Fibroblast of skin of right biceps (primary cell): ENCODE measurements at places on chromosomes 7 and 10.

- DNase-seq, result no peak
Measured at GRCh38 chr7:17934094-17934493, 6.2 kb downstream of the SNX13 start.

GRCh38 chr7:159145490-159145855 is 806 bp upstream of the VIPR2 start:
- no peak for DNase-seq

DNA sequence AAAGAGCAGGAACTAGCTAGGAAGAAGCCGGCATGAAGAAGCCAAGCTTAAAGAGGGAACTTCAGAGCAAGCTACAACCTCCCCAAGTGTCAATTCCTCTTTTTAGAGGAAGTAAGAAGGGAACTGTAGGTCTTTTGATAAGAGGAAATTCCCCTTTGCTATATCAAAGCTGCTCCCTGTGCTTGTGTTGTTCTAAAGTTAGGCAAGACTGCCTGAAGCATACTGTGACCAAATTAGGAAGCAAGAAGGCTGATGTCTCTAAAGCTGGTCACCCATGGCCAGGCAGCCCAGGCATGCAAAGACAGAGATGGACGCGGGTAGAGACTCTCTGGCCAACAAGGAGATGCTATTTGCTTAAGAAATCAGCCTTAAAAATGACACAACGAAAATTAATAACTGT is 87.9 kb downstream of the RNF216 start:
- peak; percentile 80 for DNase-seq

DNA sequence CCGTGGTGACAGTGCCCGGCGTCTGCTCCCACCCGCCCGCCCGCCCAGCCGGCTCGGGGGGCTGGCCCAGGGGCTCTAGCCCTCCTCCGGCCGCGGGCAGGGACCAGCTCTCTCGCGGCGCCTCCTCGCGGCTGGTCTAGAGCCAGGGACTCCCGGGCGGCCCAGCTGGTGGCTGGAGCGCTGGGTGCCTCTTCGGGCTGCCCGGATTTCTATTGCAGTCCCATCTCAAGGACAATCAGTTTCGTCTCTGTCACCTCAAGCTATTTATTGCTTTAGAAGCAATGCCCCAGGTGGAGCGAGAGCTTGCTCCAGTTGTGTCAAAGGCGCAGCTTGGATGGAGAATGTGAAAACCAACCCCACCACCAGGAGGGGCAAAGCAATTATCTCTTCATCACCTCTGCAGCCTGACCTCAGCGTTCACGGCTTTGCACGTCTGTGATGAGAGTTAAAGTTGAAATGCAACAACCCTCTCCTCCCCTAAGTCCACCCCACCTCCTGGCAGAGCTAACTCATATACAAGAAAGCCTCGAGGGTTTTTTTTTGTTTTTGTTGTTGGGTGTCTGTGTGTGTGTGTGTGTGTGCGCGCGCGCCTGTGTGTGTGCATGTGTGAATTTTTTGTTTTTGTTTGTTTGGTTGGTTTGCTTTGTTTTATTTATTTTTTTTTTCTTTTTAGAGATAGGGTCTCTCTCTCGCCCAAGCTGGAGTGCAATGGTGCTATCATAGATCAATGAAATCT is at the start of gene ITGA8:
TSS of gene ITGA8 (minus strand) at position 24 of the 736 bp plus-strand sequence. CDS start 151 bp downstream, outside the sequence.
- peak; percentile 52 for DNase-seq

- DNase-seq, result no peak
Measured at GRCh38 chr10:85787393-85787792, 579.2 kb downstream of the GRID1 start.

DNA sequence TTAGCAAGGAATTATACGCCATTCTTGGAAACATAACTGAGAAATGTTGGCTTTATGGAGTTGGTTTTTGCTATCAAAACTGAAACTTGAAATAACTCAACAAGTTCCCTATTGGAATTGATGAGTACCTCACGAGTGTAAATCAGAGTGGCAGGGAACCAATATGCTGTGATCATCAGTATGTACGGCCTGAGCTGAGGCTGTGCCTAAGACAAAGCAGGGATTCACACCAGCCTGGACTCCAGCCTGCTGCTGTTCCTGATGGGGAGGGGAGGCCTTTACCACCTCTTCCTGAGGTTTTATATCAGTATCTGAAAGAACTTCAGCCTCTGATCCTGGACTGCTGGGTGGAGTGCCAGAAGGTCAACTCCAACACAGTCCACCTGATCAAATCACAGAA is 52.7 kb downstream of the CRTAC1 start:
- DNase-seq, result no peak

- peak; percentile 22 for DNase-seq
Measured at GRCh38 chr7:117946151-117946633, 73.0 kb upstream of the CTTNBP2 start.

DNA sequence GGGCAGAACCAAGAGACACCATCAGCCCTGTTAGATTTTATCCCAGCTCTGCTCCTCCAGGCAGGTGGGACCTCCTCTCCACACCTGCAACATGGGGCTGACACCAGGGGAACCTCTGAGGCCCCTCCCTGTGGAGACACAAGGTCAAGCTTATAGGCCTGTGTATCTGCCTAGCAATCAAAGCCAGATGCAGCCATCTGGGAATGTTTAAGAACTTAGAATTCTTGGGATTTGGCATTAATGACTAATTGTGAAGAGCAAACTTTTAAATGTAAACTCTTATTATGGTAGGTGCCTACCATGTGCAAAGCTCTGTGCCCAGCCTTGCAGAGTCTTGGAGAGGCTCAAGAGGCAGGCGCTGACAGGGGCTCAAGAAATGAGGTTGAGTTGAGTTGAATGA is 52.1 kb downstream of the TBATA start:
- DNase-seq, result peak; percentile 27

- DNase-seq, result peak; percentile 22
Measured at GRCh38 chr10:44382131-44382858, 2.6 kb downstream of the CXCL12 start.

GRCh38 chr10:48512861-48513260 is 92.0 kb downstream of the ARHGAP22 start:
- no peak for DNase-seq

- no peak for DNase-seq
Measured at GRCh38 chr10:11746883-11747539, 4.8 kb downstream of the ECHDC3 start.

GRCh38 chr7:47514818-47515217 is 67.1 kb downstream of the TNS3 start:
- DNase-seq, result no peak

GRCh38 chr10:71297343-71297742 is 21.7 kb upstream of the SLC29A3 start:
- no peak for DNase-seq

GRCh38 chr7:34091321-34091917 is 186.1 kb downstream of the BMPER start:
- DNase-seq, result peak; percentile 62

DNA sequence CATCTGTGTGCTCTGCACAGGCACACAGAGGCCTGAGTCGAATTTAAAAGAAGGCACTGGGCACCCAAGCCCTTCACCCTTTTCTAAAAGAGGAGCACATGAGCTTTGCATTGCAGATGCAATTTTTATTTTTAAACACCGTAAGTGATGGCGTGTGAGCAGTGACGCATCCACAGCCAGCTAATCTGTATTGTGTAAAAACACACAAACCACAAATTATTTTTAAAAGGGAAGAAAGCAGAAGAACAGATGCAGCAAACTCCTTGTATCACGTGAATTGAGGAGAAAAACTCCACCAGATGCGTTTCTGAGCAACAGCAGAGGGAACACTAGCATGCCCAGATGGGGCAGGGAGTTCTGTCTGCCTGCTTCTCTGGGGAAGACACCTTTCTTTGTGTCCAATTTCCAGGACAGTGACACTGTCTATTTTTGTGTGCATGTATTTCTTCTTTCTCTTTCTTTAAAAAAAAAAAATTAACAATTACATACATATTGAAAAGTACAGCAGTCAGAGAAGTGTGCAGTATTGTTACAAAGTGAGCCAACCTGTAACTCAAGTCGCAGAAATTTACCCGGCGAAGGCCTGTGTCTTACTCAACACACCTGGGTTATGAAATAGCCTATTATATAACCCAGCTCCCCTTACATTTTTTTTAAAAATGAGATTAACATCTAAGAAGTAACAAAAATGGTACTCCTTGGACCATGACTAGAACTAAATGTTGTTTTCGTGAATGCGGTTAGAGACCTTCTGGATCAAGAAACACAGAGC is 39.2 kb downstream of the EEPD1 start:
- DNase-seq, result peak; percentile 87

DNA sequence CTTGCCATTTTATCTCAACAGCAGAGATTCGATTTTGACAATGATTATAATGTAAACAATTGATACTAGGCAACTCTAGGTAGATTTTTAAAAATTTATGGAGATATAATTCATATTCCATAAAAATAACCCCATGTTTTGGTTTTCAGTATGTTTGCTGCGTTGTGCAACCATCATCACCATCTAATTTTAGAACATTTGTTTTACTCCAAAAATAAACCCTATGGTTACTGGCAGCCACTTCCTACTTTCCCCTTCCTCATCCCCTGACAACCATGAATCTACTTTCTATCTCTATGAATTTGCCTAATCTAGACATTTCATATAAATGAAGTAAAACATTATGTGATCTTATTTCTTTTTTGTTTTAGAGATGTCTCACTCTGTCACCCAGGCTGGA is 401.9 kb downstream of the THSD7A start:
- no peak for DNase-seq

- DNase-seq, result no peak
Measured at GRCh38 chr7:95840953-95841950, 68.9 kb downstream of the DYNC1I1 start.

- DNase-seq, result no peak
Measured at GRCh38 chr7:69786730-69787395, 188.6 kb downstream of the AUTS2 start.

GRCh38 chr7:113131367-113131766 is 13.0 kb upstream of the SMIM30 start:
- DNase-seq, result no peak

DNA sequence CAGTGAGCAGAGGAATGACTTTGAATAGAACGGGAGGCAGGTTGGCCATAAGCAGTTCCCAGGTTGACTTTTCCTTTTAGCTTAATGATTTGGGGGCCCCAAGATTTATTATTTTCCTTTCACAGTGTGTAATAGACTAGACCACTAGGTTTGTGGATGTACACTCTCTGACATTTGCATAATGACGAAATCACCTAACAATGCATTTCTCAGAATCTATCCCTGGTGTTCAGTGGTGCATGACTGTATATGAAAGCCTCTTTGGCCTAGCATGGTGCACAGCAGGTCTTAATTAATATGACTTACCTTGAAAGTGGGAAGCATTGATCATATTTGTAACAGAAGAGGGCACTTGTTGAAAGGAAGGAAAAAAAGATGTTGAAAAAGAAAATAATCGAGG is 761.9 kb downstream of the TYW1 start:
- DNase-seq, result peak; percentile 16

DNA sequence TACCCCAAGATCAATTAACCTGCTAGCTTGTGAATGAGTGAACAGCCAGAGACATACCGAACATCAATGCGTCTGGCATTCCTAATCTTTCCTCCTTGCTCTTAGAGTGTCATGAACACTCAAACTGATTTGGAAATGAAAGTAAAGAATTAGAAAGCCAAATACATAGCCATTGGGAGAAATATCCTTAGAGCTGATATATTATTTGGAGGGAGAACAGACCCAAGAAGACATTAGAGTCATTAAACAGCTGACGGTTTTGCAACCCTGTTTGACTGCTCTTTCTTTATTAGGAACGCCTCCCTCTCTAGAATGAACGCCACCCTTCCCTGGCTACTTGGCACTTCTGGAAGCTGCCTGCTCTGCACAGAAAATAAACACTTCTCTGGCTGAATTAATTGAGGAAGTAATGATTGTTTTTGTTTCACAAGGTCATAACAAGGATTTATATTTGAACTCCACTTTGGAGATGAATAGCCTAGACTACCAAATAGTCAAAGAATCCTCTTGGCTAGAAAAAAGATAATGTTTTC is 42.8 kb downstream of the CTTNBP2 start:
- no peak for DNase-seq

GRCh38 chr7:73832806-73833205 is 2.0 kb downstream of the CLDN4 start:
- no peak for DNase-seq

DNA sequence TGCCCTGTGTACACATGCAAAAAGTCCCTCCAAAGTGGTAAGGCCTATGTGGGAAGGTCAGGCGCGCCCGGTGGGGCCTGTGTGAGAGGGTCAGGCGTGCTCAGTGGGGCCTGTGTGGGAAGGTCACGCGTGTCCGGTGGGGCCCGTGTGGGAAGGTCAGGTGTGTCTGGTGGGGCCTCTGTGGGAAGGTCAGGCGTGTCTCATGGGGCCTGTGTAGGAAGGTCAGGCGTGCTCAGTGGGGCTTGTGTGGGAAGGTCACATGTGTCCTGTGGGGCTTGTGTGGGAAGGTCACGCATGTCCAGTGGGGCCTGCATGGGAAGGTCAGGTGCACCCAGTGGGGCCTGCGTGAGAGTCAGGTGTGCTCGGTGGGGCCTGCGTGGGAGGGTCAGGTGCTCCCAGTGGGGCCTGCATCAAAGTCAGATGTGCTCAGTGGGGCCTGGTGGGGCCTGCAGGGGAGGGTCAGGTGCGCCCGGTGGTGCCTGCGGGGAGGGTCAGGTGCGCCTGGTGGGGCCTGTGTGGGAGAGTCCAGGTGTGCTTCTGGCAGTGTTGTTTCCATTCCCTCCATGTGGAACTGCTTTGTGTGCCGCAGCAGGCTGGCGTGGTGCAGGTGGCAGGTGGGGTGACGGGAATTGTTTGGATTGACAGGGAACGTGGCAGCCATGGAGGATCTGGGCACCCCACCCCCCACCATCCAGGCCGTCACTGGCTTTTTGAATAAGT is 15.4 kb downstream of the LRRC27 start:
- DNase-seq, result no peak

GRCh38 chr10:28276384-28276783 is 26.5 kb downstream of the MPP7 start:
- no peak for DNase-seq

DNA sequence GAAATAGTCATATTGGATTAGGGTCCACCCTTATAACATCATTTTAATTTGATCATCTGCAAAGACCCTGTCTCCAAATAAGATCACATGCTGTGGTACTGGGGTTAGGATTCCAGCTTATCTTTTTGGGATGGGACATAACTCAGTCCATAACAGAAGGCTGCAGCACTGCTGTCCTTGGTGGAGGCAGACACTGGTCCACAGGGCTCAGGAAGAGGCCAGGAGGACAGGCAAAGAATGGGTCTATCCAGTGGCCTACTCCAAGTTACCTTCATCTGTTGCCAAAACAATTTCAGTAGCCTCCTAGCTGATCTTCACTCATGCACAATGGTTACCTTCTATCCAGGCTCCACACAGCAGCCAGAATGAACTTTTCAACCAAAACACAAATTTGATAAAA is 387.0 kb downstream of the GRID1 start:
- DNase-seq, result no peak

- no peak for DNase-seq
Measured at GRCh38 chr10:5633166-5633749, 33.1 kb downstream of the ASB13 start.

DNA sequence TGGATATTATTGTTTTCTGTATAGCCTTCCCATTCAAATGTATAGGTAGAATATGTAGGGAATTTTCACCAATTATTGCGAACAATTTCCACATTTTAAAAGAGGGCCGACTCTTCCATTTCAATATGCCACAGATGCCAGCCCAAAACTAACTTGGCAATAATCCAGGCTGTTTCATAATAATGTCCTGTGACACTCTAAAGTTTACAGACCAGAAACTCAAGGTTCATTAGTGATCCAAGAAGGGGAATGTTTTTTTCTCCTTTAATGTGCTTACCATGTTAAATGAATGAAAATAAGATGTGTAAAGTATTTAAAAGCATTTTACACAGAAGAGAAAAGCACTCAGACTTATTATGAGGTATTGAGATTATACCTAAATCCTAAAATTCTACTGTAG is 63.0 kb upstream of the FAM3C start:
- no peak for DNase-seq

- DNase-seq, result peak; percentile 83
Measured at GRCh38 chr10:110273474-110273873, 31.2 kb downstream of the SMNDC1 start.
